ENCODE measurements at places on chromosomes 16 and 17.

DNA sequence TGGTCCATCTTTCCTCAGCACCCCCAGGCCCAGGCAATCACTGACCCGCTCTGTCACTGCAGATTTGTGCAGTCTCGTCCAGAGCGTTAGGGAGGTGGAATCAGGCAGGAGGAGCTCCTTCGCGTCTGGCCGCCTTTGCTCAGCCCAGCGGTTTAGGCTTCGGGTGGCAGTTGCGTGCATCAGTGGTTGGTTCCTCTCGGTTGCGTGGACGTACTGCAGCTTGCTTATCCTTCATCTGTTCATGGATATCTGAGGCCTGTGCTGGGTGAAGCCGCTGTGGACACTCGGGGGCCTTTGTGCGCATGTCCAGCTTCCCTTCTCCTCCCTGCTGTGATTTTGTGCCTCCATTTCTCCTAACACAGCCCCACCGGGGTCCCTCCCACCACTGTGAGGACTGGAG is 4.7 kb upstream of the P2RX1 start:
- H3K4me3 ChIP-seq, result no peak overlapping the region
- DNase-seq, result no peak
- H3K36me3 ChIP-seq, result no peaks in the 10 kb centered on the region

DNA sequence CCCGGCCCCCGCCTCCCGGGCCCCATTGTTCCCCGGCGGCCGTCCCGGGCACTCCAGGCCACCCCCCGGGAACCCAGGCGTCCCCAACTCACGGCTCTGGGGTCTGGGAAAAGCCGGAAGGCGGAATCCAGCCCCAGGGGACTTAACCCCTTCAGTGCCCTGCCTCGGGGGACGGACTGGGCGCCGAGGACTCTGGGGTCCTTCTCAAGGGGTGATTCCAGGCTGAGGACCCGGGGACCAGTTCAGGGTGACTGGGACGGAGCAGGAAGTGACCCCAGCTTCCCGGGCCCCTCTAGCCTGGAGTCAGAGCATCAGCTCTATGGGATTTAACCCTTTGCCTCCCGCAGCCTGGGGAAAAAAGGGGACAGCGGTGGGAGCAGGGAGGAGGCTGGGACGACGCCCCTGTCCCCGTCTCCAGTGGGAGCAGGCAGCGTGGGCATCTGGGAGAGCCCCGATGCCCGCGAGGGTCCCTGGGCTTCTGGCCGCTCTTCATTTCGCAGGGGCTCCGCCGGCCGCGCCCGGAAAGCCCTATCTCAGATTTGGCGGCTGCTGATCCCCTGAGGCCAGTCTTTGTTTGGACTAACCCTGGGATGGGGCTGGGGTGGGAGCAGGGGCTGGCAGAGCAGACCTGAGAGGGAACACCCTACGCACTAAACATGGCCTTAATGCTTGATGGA is at the start of gene ZNF629:
Gene ZNF629 (minus strand): TSS at position 270 of the 677 bp plus-strand sequence. CDS start 2,723 bp downstream, outside the sequence.
- peak within 1 kb of the TSS; percentile 91 for H3K4me3 ChIP-seq
- H3K27ac ChIP-seq, result peak within 1 kb of the TSS; percentile 46
- peak; percentile 77 for DNase-seq

DNA sequence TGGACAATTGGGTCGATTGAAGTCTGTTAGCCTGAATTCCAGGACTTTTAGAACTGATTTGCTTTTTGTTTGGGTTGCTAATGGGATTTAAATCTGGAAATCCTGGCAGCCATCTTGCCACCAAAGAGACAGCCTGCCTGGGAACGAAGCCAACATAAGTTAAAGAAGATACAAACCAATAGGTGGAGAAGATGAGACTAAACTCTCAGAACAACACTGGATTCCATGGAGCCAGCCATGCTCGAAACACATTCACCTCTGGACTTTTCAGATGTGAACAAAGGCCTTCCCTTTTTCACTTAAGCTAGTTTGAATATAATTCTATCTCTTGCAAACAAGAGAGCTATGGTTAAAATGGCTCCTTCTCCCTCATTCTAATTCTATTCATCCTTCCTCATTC is 135.9 kb downstream of the TOX3 start:
- H3K27me3 ChIP-seq, result no peaks in the 10 kb centered on the region
- no peaks in the 10 kb centered on the region for H3K36me3 ChIP-seq
- no peak overlapping the region for H3K4me3 ChIP-seq
- no peaks in the 10 kb centered on the region for H3K4me1 ChIP-seq

DNA sequence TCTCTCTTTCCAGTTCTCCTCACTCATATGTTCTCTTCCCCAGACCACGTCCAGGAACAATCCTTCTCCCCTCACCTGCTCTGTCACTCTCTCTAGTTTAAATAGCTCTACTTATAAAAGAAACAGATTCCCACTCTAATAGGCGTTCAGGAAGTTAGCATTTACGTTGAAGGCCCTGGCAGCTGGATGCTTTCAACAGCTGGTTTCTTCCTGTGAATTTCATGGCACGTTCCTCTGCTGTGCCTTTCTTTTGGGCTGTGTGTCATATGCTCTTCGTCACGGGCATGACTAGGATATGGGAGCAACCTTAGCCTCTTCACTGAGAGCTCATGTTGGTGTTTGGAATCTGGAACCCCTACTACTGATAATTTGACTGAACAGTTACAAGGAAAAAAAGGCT is 73.2 kb downstream of the ZNF18 start:
- no peaks in the 10 kb centered on the region for H3K4me1 ChIP-seq
- no peaks in the 10 kb centered on the region for H3K36me3 ChIP-seq
- DNase-seq, result no peak
- no peak overlapping the region for H3K27ac ChIP-seq

GRCh38 chr17:50052822-50053653 is 2.9 kb upstream of the ITGA3 start:
- H3K4me3 ChIP-seq, result no peak overlapping the region
- peak overlapping the region; percentile 83 for H3K27ac ChIP-seq
- DNase-seq, result peak; percentile 72
- H3K4me1 ChIP-seq, result peaks cover 47% of the 10 kb centered on the region
- H3K27me3 ChIP-seq, result no peaks in the 10 kb centered on the region

DNA sequence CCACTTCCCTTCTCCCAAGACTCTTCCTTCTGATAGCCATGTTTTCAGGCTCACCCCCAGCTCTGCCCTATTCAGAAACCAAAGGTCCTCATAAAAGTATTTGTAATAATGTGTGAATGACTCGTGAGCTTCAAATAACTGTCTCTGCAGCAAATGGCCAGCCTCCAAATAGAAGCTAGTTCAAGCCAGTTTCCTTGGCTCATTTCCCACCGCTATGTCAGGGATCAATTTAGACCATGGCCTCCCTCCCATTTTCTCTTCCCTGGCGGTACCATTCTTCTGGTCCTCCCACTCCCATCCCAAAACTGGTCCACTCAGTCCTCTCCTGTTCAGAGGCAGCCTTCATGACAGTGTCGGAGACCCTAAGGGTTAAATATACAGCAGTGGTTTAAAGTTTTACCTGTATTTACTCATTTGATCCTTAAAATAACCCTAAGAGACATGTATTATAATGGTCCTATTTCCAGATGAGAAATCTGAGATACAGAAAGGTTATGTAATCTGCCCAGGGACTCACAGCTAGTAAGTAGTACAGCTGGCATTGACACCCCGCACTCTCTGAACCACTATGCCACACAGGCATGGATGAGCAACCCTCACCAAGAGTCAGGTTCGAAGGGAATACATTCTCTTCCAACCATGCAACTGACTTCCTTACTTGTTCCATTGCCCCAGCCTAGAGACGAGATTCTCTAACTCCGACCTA is 42.9 kb downstream of the GAS7 start:
- H3K27me3 ChIP-seq, result no peaks in the 10 kb centered on the region
- H3K4me1 ChIP-seq, result peaks cover 2% of the 10 kb centered on the region
- no peak overlapping the region for H3K4me3 ChIP-seq
- no peak overlapping the region for H3K27ac ChIP-seq
- no peak for DNase-seq

DNA sequence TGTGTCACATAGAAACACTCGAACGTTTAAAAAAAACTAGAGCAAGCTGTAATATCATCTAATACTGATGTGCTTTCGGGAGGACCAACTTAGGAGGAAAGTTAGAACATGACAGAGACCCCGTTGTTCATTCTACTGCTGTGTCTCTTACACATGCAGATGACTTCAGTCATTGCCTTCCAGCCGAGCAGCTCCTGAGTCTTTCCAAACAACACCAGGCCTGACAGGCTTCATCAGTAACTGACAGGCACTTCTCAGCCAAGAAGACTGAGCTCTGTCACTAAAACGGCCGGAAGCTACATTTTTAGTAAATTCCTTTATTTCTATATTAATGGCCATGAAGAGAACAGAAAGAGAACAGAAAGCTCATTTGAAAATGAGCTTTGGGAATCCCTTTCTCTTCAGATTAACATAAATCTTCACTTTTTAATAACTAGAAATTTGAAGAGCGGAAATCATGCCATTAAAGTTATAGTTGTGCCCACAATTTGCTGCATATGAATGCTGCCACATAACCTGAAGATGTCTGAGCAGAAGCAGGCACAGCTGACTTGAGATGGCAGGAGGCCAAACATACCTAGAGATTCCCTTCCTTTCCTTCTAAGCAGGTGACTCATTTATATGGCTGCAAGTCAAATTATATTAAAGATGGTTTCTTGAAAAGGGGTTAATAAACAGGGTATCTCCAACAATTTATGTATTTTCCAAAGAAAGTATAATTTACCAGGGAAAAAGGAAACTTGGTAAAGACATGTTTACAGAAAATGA is 148.9 kb downstream of the ITFG1 start:
- DNase-seq, result no peak
- H3K36me3 ChIP-seq, result peaks cover 23% of the 10 kb centered on the region
- H3K4me1 ChIP-seq, result no peaks in the 10 kb centered on the region
- no peak overlapping the region for H3K27ac ChIP-seq

DNA sequence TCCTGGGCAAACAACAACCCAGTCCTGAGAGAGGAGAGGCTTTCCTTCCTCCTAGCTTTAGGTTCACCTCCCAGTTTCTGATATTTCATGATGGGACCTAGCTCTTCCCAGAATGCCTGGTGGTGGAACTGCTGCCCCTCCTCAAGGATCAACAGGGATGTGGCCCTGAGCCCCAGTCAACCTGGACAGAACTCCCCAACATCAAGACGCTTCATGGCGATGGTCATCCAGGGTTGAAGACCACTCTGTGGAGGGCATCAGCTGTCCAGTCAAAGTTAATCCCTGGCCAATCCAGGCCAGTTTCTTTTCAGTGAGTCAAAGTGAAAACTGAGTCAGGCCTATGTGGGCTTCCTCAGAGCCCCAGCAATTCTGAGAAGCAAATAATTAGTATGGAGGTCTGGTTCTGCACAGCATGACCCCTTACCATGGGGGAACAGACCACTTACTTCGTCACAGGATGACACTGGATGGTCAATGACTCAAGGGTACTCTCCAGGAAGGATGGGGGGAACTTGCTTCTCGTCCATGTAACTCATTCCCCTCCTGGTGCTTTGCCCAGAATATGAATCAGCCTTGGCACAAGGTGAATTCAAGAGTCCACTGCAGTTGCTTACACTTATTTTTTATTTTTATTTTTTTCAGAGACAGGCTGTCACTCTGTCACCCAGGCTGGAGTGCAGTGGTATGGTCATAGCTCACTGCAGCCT is 14.7 kb upstream of the XYLT2 start:
- no peaks in the 10 kb centered on the region for H3K36me3 ChIP-seq
- H3K27me3 ChIP-seq, result peaks cover 6% of the 10 kb centered on the region
- DNase-seq, result no peak
- H3K27ac ChIP-seq, result no peak overlapping the region

DNA sequence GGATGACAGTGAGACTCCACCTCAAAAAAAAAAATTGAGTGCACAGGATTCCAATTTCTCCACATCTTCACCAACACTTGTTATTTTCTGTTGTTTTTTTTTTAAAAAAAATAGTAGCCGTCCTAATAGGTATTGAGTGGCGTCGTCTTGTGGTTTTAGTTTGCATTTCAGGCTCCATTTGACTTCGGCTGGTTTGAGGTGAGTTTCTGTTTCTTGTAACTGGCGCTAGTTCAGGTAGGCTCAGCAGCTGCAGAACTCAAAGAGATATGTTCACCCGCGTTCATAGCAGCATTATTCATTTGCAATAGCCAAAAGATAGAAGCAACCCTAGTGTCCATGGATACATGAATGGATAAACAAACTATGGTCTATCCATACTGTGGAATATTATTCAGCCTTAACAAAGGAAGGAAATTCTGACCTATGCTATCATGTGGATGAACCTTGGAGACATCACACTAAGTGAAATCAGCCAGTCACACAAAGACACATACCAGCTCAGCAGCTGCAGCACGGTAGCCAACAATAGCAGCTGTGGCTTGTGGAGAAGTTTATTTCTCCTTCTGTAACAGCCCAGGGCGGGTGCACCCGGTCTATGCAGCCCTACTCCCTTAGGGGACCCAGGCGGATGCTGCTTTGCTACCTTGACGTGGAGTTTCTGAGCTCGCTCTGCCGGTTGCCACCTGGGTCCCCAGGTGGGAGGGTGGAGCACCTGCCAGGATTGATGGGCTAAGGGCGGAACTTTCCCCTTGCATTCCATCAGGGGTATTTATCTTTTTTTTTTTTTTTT is 44.9 kb downstream of the TMEM235 start:
- H3K36me3 ChIP-seq, result no peaks in the 10 kb centered on the region
- peaks cover 23% of the 10 kb centered on the region for H3K4me1 ChIP-seq
- H3K4me3 ChIP-seq, result no peak overlapping the region
- no peak for DNase-seq
- H3K27me3 ChIP-seq, result peaks cover 5% of the 10 kb centered on the region

DNA sequence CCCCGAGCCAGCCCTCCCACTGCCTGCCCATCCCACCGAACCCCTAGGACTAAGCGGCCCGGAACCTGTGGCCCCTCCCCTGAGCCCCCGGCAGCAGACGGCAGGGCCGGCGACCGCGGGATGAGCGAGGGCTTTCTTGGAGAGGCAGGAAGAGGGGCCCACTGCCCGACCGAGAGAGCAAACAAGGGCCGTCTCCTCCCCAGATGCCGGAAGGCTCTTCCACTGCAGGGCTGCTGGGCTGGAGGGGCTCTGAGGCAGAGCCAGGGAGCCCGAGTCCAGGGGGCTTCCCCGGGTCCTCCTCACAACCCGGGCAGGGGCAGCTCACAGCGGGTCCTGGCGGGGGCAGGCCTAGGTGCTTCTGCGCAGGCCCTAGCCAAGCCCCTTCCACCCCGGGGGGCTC is 2.9 kb downstream of the PERCC1 start:
- peaks cover 9% of the 10 kb centered on the region for H3K27me3 ChIP-seq
- no peak overlapping the region for H3K27ac ChIP-seq
- H3K4me3 ChIP-seq, result no peak overlapping the region
- H3K4me1 ChIP-seq, result peaks cover 10% of the 10 kb centered on the region

DNA sequence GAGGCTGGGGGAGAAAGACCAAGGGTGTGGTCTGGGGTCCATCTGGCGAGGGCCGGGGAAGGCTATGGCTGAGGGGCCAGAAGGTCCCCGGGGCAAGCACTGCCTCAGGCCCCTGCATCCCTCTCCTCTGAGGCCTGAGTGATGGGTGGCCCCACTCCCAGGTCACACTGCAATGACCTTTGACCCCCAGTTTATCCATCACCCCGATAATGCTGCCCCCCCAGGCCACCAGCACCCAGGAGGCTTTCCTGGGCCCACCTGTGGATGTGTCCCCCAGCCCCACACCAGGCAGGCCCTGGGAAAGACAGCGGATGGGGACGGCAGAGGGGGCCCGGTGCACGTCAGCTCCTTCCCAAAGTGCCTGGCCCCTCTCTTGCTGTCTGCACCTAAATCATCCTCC is 22.5 kb upstream of the CACNA1H start:
- peaks cover 6% of the 10 kb centered on the region for H3K4me1 ChIP-seq
- no peak for DNase-seq
- no peak overlapping the region for H3K27ac ChIP-seq
- H3K4me3 ChIP-seq, result no peak overlapping the region
- no peaks in the 10 kb centered on the region for H3K27me3 ChIP-seq
- peaks cover 2% of the 10 kb centered on the region for H3K36me3 ChIP-seq

- no peak overlapping the region for H3K27ac ChIP-seq
- peaks cover 4% of the 10 kb centered on the region for H3K4me1 ChIP-seq
- peaks cover 4% of the 10 kb centered on the region for H3K27me3 ChIP-seq
- DNase-seq, result no peak
These were observed 66.9 kb downstream of the PLXDC1 start for GRCh38 chr17:39084558-39084957.
